AG10803 (cell line): ENCODE measurements at places on chromosomes 5 and 9.

DNA sequence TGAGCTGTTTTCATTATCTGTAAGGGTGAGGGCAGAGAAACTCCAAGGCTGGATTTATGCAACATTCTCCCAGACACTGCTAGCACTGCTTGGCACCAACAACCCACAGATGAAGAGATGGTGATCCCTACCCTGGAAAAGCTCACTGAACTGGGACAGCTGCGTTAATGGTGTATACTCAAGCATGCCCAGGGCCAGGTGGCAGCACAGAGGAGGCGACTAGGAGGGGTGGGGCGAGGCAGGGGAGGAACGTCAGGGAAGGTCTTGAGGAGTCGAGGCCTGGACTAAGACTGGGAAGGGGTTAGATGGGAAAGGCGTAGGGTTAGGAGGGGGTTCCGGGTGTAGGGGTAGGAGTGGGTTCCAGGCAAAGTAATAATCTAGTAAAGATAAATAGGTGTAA is 73.1 kb upstream of the TBC1D9B start:
- DNase-seq = no peak

- no peak for DNase-seq
Measured at GRCh38 chr9:70046274-70047070, 2.8 kb downstream of the MAMDC2 start.

GRCh38 chr5:31678180-31678579 is 39.2 kb downstream of the PDZD2 start:
- DNase-seq = no peak

GRCh38 chr5:145473042-145473642 is 362.0 kb downstream of the PRELID2 start:
- no peak for DNase-seq

- no peak for DNase-seq
Measured at GRCh38 chr5:158884827-158885518, 214.7 kb downstream of the EBF1 start.

GRCh38 chr5:153030755-153031725 is 459.4 kb upstream of the GRIA1 start:
- DNase-seq = no peak

- DNase-seq = peak; percentile 35
Measured at GRCh38 chr9:3783156-3783555, 257.4 kb upstream of the RFX3 start.

- DNase-seq = no peak
Measured at GRCh38 chr9:77015327-77016048, 4.0 kb upstream of the FOXB2 start.

DNA sequence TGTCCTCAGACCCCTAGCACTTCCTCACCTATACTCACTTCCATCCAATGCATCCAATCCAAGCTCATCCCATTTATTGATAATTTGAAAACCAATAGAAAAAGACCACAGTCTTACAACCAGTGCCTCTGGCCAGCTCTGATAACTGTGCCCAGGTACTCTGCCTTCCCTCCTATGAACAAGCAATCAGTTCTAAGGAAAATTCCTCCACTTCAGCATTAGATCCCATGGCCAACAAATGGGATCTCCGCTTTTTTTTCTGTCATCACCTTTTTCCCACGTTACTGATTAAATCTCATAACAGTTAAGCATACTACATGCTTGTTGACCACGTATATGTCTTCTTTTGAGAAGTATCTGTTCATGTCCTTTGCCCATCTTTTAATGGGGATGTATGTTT is 41.7 kb upstream of the GLIS3 start:
- DNase-seq = no peak

- peak; percentile 96 for DNase-seq
Measured at GRCh38 chr9:124284940-124285441, 27.2 kb downstream of the NEK6 start.

GRCh38 chr5:88452820-88453219 is 184.2 kb upstream of the TMEM161B start:
- DNase-seq = no peak

- peak; percentile 46 for DNase-seq
Measured at GRCh38 chr9:95836072-95836471, 39.4 kb upstream of the ERCC6L2 start.

GRCh38 chr5:1195916-1196315 is 5.5 kb upstream of the SLC6A19 start:
- no peak for DNase-seq

DNA sequence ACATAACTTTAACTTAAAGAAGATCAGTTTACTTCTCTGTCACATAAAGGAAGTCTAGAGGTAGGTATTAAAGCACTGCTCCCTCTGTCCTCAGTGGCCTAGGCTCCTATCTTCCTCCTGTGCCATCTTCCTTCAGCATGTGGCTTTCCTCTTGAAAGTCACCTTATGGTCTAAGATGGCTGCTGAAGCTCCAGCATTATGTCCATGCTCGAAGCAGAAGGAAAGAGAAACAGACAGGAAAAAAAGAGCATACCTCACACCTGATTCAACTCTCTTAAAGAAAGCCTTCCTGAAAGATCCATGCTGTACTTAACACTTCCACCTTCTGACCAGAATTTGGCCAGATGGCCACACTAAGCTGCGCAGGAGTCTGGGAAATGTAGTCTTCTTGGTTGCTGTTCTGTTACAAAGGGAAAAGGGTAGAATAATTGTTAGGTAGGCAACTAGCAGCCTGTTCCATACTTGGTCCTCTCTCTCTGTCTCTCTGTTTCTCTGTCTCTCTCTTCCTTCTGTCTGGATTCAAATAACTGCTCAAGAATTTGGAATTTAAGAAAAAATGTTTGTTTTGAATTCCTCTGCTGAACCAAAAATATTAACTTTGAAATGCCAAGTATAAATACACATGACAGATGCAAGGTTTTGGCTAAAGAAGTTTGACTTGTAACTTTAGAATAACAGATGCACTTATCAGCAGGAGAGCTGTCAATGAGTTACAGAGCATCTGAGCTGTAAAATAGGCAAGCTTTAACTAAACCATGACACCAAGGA is 16.0 kb downstream of the TMEM174 start:
- peak; percentile 97 for DNase-seq

- DNase-seq = peak; percentile 89
Measured at GRCh38 chr5:5373351-5373989, 49.0 kb upstream of the ICE1 start.

DNA sequence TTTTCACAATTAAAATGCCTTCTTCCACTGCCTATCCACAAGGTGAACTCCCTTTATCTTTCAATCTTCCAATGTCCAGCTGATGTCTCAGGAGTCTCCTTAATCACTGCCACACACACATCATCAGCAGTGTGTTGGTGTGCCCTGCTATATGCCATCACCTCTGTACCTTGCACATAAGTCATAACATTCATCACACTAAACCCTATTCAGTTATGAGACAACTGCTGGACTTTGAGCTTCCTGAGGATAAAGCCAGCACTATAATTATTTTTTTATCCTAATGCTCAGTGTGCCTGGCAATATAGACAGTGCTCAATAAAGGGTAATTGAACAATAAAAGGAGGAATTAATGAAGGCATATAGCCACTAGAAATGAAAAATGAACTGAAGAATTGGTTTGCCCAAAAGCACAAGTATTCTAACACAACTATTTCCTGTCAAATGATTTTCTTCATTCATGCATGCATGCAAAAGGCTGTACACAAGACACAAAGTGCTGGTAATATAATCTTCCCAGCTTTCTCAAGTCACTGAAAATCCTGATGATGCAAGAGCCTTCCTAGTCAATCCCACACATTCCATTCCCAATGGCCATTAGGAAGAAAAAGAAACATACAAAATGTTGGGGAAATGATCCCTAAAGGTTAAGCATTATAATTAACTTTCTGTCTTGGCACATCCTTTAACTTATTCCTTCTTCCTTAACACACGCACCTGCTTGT is 32.4 kb downstream of the LPAR1 start:
- peak; percentile 32 for DNase-seq

DNA sequence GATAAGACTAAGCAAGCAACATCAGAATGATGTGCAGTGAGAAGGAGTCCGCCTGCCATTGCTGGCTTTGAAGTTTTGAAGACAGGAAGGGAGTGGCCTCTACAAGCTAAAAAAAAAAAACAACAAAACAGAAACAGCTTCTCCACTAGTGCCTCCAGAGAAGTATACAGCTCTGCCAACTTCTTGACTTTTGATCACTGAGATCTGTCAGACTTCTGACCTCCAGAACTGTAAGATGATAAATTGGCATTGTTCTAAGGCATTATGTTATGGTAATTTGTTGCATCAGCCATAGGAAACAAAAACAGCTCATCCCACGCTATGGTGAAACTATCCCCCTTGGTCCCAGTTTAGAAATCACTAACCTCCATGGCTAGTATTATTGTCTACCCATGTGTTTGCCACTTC is 131.0 kb upstream of the VCAN start:
- DNase-seq = peak; percentile 27

DNA sequence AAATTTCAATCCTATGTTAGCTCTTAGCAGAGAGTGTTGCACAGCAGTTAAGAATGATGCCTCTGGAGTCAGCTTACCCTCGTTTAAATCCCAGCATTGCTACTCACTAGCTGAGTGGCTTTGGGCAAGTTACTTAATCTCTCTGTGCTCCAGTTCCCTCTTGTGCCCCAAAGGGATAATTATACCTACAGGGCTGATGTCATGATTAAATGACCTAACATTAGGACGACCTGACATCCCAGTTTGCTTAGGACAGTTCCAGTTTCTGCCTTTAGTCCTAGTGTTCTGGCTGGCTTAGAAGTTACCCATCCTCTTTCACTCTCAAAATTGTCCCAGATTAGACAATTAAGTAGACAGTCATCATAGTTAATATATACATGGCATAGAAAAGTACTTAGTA is 4.3 kb upstream of the RAI14 start:
- DNase-seq = no peak

DNA sequence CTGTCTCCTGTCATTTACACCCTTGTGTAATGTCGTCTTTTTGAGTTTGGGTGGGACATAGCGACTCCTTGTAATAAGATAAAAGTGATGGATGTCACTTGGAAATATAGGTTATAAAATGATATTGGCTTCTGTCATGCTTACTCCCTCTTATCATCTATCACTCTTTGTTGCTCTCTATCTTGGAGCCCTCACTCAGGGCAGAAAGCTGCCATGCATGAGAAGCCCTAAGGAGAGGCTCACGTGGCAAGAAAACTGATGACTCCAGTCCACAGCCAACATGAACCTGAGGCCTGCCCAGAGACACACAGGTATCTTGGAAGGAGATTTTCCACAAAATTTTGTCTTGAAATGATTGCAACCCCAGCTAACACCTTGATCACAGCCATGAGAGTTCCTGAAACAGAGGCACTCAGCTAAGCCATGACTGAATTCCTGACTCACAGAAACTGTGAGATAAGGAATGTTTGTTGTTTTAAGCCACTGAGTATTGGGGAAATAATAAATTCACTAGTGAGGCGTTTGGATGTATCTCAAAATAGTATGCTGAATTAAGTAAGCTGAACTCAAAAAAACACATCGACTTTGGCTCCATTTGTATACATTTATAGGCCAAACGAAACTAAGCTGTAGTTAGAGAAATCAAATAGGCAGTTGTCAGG is 216.7 kb downstream of the CDH18 start:
- no peak for DNase-seq

DNA sequence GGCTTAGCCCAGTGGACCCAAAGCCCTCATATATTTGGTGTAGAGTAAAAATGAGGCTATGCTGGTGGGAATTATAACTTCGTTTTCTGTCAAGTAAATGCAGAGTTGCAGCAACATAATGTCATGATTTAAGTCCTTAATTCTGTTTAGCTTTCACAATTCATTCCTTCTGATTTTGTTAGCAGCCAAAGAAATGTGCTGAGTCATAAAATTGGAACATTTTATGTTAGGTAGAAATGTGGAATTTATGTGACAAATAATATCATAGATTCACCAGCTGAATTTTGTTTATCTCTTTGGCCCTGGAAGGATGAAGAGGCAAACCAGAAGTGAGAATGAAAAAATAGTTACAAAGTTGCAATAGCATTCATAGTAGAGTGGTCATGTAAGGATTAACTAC is 247.0 kb downstream of the TRPM3 start:
- peak; percentile 5 for DNase-seq

- DNase-seq = peak; percentile 91
Measured at GRCh38 chr9:94922691-94923107, 196.2 kb downstream of the AOPEP start.

DNA sequence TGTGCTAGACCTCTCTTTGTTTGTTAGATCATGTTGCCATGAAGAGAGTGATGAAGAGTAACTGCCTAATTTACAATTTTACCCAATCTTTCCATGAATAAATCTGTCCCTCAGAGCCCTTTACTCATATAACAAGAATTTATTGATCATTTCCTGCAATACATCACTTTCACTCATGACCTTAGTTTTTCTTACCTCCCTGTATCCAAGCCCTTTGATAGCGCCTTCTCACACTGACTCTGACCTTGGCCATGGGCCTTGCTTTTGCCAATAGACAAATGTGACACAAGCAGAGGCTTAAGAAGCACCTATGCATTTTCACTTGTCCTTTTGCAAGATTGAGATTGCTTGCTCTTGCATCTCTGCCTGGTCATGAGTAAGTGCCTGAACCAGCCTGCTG is 288.1 kb downstream of the NNT start:
- peak; percentile 4 for DNase-seq

DNA sequence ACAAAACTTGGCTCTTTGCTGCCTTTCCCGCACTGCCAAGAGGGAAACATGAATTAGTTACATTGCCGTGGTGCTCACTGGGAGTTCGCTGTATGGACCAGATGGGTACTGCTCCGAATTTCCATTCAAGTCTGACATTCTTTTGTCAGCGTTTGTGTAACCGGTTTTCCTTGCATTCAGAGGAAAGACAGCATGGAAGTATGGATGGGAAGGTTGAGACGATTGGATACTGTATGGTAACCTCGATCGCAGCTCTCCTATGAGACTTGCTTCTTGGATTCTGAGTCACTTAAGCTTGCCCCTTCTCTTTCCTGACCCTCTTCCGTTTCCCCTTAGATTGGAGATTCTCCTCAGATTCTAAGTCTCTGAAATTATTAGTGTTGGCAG is 625 bp upstream of the UBLCP1 start:
- DNase-seq = peak; percentile 12

GRCh38 chr5:87770601-87771121 is 357.9 kb upstream of the CCNH start:
- no peak for DNase-seq

- no peak for DNase-seq
Measured at GRCh38 chr9:85213650-85214607, 527.8 kb downstream of the AGTPBP1 start.

GRCh38 chr5:17127743-17128231 is 89.6 kb upstream of the BASP1 start:
- DNase-seq = peak; percentile 80

- no peak for DNase-seq
Measured at GRCh38 chr5:152084476-152084875, 159.8 kb upstream of the GLRA1 start.

DNA sequence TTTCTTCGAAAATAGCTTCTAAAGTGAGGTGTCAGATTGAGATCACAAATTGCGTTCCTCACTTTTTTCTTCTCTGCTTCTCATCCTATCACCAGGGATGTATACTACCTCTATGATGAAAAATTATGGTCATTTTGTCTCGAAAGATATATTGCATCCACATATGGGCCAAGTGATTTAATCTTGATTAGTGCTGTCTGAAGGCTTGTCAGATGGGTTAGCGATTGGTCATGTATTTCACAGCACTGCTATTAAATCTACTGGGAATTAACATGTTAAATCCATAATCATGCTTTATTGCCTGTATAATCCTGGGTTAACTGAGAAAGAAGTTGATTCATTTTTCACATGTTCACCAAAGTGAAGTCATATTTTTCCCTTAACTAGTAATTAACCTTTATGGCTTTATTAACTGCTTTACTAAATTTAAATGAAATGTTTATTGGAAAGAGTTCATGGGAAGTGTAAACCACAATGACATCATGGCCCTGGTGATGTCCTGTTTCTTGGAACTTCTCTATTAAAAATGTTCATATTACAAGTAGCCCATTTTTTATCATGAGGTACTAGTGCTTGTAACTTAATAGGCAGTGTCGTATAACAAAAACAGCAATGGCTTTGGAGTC is 193.3 kb downstream of the SMC2 start:
- DNase-seq = no peak
